ENCODE measurements at places on chromosomes 3 and 15. TPM values are rescaled to one million over a fixed set of nuclear protein-coding genes. Genes with fewer than 3 reads are reported as not detected.

Gene GPR176
- total RNA-seq: 4.6 TPM

Gene TRPM1
- not detected for total RNA-seq

Gene LRRC31
- 1.7 TPM for total RNA-seq

DNA sequence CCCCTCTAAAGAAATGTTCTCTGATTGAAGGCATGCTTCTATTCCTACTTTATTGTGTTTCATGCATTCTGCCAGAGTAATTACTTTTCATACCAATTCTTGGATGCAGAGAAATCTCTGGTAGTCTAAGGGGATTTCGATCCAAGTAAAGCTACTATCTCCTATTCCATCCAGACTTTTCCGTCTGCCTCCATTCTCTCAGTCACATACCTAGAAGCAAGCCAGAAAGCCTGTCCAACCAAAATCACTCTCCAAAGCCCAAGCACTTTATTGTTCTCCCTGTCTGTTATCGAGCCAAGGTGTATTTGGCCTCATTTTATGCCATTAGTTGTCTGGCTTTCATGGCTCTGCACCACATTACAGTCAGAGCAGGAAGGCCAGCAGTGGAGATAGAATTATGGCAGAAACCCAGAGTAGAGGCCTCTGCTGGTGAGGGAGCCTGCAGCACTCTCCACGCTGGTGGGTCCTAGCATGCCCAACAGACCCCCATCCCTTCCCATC lies 95.9 kb downstream of the SLC49A4 start:
- DNase-seq: no peak

- DNase-seq: no peak
Measured at GRCh38 chr15:58420579-58421043, 11.2 kb upstream of the LIPC start.

DNA sequence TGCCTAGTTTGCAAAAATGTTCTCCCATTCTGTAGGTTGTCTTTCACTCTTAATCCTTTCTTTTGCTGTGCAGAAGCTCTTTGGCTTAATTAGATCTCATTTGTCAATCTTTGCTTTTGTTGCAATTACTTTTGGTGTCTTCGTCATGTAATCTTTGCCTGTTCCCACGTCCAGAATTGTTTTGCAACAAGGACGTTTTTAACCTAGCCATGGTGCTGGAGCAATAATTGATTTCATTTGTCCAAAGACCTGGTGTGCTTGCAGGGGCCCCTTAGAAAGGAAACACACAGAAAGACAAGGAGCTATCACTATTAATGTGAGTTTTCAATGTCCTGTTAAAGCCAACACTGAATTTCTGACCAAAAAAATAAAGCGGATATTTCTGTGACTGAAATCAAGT lies 89.1 kb upstream of the GALNT15 start:
- DNase-seq: no peak

DNA sequence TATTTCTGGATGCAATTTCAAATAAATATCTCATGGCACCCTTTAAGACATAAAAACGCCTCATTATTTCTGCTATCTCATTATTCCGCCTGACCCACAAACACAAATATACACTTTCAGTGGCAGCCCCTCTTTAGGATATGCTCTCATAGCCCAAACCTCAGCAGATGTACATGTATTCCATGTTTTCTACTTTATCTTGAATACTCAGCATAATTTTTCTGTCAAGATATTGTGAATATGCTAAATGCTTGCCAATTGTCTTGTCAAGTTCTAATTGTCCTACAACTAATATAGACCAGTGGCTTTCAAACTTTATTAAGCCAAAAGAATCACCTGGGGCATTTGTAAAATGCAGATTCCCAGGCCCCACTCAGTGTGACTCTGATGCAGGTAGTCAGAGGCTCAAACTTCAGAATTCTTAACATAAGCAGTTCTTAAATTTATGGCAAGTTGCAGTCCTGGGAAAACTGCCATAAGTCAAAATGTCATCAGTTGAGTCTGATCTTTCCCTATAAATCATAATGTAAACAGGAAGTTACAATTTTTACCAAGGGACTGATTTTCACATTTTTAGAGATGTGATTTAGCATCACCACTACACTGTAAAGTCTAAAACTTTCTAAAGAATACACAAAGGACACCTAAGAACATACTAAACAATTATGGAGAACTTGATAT lies 135.1 kb downstream of the TBL1XR1 start:
- no peak for DNase-seq

GRCh38 chr3:150917951-150918350 lies 12.7 kb upstream of the MINDY4B start:
- no peak for DNase-seq

DNA sequence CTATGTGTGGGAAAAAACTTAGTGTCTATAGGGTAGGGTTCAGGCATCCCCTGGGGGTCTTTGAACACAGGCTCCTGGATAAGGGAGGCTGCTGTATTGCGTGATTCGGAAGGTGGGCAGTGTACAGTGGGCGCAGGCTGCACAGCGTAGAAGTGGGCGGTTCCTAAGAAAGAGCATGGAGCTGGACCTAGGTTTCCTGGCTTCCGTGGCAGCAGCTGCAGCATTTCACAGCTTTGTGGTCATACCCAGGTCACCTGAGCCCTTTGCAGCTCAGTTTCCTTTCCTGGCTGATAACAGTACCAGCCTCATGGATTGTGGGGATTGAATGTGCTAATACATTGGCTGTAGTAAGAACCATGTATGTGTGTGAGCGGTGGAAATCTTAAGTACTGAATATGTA lies 22.2 kb downstream of the CFAP100 start:
- DNase-seq: no peak
